ENCODE measurements at places on chromosomes 16 and 17.

GRCh38 chr17:48515925-48516900, 14.6 kb downstream of the HOXB1 start:
- DNase-seq = no peak

GRCh38 chr16:6155271-6155670, 1057.7 kb upstream of the EEF2KMT start:
- DNase-seq = no peak

DNA sequence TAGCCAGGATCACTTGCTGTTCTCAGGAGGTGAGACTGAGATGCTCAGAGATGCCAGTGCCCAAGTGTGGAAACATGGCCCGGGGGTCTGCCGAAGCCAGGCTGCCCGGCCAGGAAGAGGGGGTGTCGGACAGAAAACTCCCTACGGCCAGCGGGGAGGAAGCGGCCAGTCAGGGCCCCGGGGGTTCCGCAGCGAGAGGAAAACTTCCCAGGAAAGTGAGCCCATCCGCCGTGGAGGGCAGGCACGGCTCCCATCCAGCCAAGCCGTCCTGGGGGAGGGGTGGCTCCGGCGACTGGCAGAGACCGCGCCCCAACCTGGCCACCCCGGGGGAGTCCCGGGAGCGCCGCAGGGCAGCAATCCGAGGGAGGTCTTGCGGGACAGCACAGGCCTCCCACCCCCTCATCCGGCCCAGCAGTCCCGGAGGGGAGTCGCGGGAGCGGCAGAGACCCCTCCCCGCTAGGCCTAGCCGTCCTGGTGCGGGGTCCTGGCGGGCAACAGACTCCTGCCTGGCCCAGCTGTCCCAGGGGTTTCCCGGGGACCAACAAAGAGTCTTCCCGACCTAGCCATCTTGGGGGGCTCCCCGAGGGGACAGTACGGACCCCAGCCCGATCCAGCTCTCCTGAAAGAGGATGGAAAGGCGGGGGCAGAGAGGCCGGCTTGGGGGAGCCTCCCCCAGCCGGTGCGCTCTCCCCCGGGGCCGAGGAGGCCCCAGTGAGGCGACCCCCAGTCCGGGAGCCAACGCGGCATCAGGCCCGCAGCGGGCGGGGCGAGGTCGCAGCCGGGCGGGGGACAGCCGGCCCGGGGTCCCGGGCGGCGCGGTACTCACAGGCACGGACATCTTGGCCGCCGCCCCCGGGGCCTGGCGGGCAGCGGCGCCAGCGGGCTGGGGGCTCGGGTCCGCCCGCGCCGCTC, 13.8 kb upstream of the BCAR1 start:
- DNase-seq = no peak

GRCh38 chr17:62860962-62861873, 53.1 kb upstream of the MARCHF10 start:
- no peak for DNase-seq

DNA sequence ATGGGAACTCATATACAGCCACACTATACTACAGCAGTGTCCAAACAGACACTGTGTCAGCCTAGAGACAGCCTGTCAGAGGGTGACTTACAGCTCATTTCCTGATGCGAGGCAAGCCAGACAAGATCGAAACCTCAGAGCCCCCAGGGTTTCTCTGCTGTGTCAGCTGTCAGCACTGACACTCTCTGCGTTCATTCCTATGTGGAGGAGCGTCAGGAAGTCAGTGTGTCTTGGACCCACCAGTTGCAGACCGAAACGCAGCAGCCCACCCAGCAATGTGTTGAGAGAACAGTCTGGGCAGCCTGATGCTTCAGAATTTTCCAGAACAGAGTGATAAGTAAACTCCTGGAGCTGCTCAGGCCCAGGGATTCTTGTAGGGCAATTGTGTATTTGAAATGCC, 20.6 kb upstream of the MAPT start:
- no peak for DNase-seq

DNA sequence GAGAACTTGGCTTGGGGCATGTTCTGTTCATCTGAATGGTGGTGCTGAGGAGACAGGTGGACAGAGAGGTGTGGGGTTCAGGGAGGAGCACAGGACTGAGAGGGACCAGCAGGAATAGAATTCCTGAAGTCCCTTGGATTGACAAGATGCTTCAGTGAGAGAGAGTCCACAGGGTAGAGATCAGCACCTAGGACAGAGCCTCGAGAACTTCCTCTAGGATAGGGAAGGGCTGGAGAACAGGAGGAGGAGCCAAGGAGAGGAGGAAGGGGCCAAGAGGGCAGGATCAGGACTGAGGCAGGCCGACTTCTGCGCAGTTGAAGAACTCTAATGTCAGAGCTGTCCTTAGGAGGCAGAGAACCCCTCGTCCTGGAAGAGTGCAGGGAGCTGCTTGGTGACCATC, 138.4 kb downstream of the PRKCB start:
- no peak for DNase-seq

DNA sequence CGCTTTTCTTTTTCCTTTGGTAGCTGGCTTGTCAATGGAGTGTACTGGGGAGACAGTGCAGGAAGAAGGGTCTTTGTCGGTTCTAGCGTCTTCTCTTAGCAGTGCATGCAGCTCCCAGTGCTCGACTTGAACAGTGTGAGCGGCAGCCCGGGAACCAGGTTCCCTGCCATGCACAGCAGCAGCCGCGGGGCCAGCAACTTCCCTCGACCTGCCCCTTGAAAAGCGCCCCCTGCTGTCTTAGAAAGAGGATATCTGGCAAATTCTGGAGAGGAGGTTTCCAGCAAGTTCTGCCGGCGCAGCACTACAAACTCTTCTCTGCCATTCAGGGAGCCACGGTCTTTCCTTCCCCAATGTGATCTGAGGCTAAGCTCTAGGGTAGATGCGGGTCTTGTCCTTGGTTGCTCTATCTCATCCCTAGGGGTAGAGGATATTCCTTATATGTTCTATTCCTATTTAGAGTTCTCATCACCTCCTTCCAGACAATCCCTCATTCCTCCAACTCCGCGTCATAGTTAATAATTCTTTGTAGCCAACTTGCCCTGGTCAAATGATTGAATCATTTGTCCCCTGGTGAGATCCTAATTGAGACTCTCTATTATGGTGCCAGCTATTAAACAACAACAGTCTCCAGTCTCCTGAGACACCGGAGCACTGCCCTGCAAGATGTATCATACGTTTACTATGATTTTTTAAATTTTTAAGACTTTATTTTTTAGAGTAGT, 451.3 kb downstream of the PMP22 start:
- DNase-seq = no peak

- DNase-seq = no peak
Measured at GRCh38 chr17:726271-726919, 6.0 kb upstream of the TLCD3A start.

DNA sequence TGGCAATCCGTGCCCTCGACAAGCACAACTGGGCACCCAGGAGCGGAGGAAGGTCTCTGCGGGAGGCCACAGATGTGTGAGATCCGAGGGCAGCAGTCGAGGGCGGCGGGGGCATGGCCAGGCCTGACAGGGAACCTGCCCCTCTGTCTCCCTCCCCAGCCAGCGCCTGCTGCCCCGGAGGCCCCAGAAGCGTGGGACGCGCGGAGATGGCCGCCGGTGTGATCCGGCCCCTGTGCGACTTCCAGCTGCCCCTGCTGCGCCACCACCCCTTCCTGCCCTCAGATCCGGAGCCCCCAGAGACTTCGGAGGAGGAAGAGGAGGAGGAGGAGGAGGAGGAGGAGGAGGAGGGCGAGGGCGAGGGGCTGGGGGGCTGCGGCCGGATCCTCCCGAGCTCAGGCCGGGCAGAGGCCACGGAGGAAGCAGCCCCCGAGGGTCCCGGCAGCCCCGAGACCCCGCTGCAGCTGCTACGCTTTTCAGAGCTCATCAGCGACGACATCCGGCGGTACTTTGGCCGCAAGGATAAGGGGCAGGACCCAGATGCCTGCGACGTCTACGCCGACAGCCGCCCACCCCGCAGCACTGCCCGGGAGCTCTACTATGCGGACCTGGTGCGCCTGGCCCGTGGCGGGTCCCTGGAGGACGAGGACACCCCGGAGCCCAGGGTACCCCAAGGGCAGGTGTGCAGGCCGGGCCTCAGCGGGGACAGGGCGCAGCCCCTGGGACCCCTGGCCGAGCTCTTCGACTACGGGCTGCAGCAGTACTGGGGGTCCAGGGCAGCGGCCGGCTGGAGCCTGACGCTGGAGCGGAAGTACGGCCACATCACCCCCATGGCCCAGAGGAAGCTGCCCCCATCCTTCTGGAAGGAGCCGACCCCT, 1.7 kb downstream of the PERCC1 start:
- no peak for DNase-seq

- no peak for DNase-seq
Measured at GRCh38 chr16:71555230-71555891, 21.5 kb downstream of the TAT start.

DNA sequence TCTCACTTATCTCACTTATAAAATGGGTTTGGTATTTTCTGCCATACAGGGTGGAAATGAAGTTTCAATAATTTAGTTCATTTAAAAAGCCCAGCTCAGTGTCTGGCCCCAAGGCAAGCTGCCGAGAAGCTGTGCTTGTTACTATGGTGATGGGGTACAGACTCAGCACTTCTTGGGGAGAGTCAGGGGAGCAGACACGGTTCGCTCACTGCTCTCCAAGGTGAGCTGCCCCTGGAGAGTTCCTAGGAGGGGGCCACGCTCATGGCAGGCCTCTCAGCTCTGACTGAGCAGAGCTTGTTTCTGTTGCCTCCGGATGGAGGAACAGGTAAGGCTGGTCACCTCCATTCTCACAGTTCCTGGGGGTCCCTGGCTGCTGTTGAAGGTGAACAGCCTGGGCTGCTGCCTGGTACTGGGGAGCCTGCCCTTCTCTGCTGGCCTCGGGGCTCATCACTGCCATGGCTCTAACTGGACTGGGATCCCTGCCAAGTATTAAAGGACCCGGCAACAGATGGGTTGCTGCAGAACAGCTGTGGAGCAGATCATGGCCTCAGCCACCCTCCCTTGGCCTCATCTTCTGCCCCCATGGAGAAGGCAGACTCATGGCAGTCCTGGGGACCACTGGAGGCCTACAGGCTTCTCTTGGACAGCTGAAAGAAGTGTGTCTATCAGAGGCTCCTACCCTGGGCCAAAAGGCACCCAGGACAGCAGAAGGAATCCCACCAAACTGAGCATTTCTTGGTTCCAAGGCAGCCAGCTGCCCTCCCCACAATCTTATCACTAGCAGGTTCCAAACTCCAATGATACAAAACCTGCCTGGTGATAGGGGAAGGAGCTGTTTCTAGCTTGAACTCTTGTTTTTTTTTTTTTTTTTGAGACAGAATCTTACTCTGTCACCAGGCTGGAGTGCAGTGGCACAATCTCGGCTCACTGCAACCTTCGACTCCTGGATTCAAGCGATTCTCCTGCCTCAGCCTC, 25.9 kb upstream of the SPATA32 start:
- DNase-seq = no peak

GRCh38 chr17:28484296-28484695, 10.9 kb downstream of the SLC13A2 start:
- DNase-seq = no peak

DNA sequence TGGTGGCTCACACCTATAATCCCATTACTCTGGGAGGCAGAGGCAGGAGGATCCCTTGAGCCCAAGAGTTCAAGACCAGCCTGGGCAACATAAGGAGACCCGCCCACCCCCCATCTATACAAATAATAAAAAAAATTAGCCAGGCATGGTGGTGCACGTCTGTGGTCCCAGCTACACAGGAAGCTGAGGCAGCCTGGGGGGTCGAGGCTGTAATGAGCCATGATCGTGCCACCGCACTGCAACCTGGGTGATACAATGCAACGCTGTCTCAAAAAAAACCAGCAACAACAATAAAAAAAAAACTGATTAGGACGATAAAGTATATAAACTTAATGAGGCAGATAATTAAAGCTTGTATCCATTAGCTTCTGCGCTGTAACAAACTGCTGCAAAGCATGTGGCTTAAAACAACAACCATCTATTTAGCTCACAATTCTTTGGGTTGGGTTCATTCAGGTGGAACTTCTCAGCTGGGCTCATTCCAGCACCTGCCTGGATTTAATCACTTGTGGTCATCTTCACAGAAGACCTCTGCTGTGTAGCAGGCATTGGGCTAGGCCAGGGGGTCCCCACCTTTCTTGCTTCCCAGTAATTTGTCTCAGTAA, 45.8 kb downstream of the LCMT1 start:
- no peak for DNase-seq

- no peak for DNase-seq
Measured at GRCh38 chr16:29141586-29142324, 156.9 kb downstream of the LAT start.

DNA sequence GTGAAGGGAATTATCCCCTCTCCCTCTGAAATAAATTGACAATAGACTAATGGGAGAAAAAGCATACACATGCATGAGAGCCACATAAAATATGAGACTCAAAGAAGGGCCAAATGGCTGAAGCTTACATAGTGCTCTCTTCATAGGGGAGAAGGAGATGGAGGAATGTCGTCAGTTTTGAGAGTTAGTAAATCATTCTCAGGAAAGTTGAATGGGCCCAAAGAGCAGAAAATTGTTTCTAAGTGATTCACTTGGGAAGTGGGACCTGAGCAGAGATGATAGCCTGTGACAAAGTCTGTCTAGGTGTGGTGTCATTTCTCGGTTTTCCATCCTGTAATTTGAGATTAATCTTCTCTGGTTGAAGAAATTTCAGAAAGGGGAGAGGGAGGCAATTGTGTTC, 35.0 kb downstream of the BCAS3 start:
- DNase-seq = no peak

- DNase-seq = no peak
Measured at GRCh38 chr16:12513791-12514175, 289.9 kb downstream of the CPPED1 start.

- no peak for DNase-seq
Measured at GRCh38 chr17:76166906-76167305, 25.9 kb upstream of the FOXJ1 start.
